ENCODE measurements at places on chromosomes 12 and 14.
A peak's percentile ranks its signal among the peaks of the same experiment; 100 is the strongest.

- peak overlapping the region; percentile 52 for H3K4me3 ChIP-seq
- peaks cover 8% of the 10 kb centered on the region for H3K36me3 ChIP-seq
- no peak for DNase-seq
- H3K27me3 ChIP-seq, result no peaks in the 10 kb centered on the region
- peaks cover 32% of the 10 kb centered on the region for H3K4me1 ChIP-seq
- peak overlapping the region; percentile 81 for H3K27ac ChIP-seq
Measured at GRCh38 chr14:49939884-49940510, 47.1 kb downstream of the ARF6 start.

DNA sequence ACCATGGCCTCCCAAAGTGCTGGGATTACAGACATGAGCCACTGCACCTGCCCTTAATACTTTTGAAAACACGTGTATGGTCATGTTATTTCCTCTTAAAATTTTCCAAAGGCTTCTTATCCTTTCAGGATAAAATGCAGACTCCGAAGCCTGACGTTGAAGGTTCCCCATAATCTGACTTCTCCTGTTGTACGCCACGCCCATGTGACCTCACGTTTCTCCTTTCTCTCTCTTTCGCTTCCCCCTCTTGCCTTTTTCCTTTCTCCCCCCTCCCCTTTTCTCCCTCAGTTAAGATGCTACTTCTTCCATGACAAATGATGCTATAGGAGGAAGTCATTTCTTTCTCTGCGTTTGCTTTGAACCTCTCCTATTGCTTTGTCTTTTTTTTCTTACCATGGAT is 266.0 kb downstream of the FBXL14 start:
- H3K27me3 ChIP-seq, result no peaks in the 10 kb centered on the region
- H3K27ac ChIP-seq, result no peak overlapping the region
- DNase-seq, result no peak
- no peak overlapping the region for H3K4me3 ChIP-seq
- peaks cover 5% of the 10 kb centered on the region for H3K4me1 ChIP-seq
- H3K36me3 ChIP-seq, result peaks cover 18% of the 10 kb centered on the region

DNA sequence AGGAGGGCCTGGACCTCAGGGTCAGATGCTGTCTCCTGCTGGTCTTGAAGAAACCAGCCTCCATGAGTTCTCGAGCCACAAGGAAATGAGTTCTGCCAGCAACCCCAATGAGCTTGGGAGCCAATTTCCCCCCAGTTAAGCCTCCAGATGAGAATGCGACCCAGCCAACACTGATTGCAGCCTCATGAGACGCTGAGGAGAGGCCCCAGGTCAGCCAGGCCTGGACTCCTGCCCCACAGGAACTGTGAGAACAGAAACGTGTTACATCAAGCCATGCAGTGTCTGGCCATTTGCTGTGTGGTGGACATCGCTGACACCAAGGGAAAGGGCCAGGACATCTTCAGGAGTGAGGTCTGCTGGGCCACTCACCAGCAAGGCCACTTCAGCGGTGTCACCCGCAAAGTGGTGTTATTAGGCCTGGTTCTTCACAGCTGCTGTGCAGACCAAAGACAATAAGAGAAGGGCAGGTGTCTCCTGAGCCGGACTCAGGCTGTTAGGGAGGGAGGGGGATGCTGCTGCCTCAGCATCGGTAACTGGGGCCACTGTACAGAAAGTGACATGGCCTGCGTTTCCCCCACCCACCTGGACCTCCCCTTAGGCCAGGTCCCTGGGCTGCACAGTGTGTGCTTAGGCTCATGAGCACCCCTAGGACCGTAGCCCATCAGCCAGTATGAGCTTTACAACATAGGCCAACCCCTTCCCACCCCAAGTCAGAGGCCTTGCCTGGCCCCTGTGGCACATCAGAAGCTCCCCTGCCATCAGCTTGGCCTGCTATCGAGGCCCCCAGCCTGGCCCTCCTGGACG is 272.4 kb upstream of the RTL1 start:
- H3K36me3 ChIP-seq, result no peaks in the 10 kb centered on the region
- H3K4me1 ChIP-seq, result no peaks in the 10 kb centered on the region
- H3K4me3 ChIP-seq, result no peak overlapping the region
- no peak overlapping the region for H3K27ac ChIP-seq

DNA sequence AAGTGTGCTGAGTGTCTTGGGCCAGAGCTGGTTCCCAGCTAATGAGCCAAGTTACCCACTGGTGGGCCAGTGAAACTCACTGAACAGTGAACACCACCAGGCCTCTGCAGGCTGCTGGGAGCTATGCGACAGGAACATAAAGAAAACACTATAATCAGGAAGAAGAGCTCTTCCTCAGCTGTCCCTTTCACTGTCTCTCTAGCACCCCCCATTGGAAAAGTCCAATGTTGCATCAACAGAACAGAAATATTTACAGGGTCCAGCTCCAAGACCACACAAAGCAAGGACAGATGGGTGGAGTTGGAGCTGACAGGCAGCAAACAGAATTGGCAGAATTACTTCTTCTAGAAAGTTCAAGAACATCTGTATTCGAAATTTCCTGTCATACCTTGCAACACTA is 903.6 kb upstream of the TMEM132C start:
- no peak overlapping the region for H3K4me3 ChIP-seq
- H3K36me3 ChIP-seq, result no peaks in the 10 kb centered on the region
- no peaks in the 10 kb centered on the region for H3K4me1 ChIP-seq
- DNase-seq, result no peak

DNA sequence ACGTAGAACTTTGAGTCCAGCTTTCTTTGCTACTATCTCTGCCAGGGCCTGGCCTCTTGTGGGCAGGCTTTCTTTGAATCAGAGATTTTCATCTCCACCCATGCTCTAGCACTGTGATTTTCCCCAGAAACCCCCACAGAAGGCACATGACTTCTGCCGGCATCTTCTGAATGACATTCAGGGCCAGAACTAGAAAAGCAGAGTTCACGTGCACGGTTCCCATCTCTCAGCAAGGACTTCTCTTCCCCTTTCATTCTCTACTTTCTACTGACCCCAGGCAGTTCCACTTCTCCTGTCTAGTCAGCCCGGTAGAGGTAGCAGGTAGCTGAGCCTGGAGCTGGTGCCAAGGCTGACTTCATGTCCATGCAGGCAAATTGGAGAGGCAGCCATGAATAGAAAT is 26.9 kb downstream of the BATF start:
- peak overlapping the region; percentile 21 for H3K4me3 ChIP-seq
- peaks cover 40% of the 10 kb centered on the region for H3K36me3 ChIP-seq
- no peaks in the 10 kb centered on the region for H3K27me3 ChIP-seq

DNA sequence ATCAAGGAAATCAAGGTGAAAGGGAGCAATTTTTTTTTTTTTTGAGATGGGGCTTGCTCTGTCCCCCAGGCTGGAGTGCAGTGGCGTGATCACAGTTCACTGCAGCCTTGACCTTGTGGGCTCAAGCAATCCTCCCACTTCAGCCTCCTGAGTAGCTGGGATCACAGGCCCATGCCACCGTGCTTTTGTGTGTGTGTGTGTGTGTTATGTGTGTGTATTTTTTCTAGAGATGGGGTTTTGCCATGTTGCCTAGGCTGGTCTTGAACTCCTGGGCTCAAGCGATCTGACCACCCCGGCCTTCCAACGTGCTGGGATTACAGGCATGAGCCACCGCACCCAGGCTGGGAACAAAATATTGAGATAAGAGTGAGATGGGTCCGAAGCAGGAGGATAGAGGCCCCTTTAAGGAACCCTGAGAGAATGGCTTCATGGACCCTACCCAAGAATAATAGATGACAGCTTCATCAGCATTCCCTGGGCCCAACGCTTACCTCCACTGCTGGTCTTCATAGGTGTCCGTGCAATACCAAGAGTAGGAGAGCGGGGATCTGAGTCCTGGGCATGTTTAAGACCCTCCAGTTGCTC is 1.0 kb downstream of the CDCA3 start:
- peaks cover 11% of the 10 kb centered on the region for H3K36me3 ChIP-seq
- DNase-seq, result no peak
- peaks cover 30% of the 10 kb centered on the region for H3K4me1 ChIP-seq
- no peak overlapping the region for H3K27ac ChIP-seq

DNA sequence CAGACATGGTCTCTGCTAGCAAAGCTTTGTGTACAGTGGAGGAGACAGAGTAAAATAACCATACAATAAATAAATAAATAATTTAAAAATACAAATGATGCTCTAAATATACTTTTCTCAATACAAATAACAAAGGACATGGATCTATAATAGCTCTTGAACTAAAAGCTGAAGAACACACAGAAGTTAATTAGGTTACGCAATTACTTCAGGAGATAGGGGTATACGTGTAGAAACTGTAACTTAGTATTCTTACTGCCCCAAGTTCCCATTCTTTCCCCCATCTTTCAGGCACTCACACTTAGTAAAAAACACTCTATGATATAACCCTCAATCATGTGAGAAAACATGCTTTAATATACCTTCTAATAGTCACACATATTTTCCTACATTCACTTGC is 44.2 kb downstream of the INSM2 start:
- no peaks in the 10 kb centered on the region for H3K27me3 ChIP-seq
- no peak overlapping the region for H3K4me3 ChIP-seq
- no peak overlapping the region for H3K27ac ChIP-seq
- peaks cover 22% of the 10 kb centered on the region for H3K36me3 ChIP-seq

DNA sequence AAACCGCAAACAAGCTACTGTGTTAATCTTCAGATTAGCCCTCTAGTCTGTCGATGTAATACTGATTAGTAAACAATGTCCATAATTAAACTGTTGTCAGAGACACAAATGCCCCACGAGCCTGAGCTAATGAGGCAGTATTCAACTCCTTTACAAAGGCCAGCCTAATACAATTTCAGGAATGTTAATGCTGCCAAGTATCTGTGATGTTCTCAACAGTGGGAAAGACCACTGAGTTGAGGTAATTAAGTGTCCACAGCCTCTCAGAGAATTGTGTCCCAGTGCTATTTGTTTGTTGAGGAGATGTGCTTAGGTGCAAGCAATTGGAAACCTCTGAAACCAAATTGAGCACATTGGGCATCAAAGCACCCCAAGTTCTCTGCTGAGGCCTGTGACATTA is 139.4 kb upstream of the CDKN3 start:
- no peak overlapping the region for H3K27ac ChIP-seq
- H3K36me3 ChIP-seq, result no peaks in the 10 kb centered on the region
- DNase-seq, result no peak
- H3K27me3 ChIP-seq, result no peaks in the 10 kb centered on the region
- H3K4me3 ChIP-seq, result no peak overlapping the region

GRCh38 chr14:92225731-92226130 is 97.2 kb upstream of the SLC24A4 start:
- no peak overlapping the region for H3K27ac ChIP-seq
- H3K36me3 ChIP-seq, result no peaks in the 10 kb centered on the region
- DNase-seq, result no peak
- H3K27me3 ChIP-seq, result peaks cover 15% of the 10 kb centered on the region
- H3K4me3 ChIP-seq, result no peak overlapping the region
- no peaks in the 10 kb centered on the region for H3K4me1 ChIP-seq

DNA sequence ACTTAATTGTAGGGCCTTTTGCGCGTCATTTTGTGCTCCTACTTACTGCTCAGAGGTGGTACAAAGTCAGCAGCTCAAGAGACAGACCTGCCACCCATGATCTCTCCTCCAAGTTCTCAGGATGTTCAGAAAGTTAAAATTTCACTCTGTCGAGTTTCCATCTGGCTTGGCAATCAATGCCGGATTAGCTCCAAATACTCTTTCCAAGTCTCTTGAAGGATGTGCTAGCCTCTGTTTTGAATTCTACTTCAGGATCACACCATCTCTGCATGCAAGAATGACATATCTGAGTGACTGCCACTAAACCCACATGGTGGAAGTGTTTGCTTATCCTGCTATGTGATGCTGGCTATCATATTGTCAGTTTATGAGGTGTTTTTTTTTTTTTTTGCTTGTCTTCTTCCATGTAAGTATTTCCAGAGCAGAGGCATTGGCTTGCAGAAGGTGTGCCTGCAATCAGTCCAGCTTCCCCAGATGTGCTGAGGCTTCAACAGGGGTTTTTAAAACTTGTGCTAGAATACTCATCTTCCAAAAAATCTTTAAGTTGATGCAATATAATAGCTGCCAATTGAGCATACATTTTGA is 125.6 kb downstream of the RGS6 start:
- no peaks in the 10 kb centered on the region for H3K36me3 ChIP-seq
- no peak for DNase-seq
- H3K27me3 ChIP-seq, result peaks cover 12% of the 10 kb centered on the region

- no peaks in the 10 kb centered on the region for H3K36me3 ChIP-seq
- H3K4me1 ChIP-seq, result no peaks in the 10 kb centered on the region
- H3K4me3 ChIP-seq, result no peak overlapping the region
Measured at GRCh38 chr12:38878333-38878705, 27.1 kb downstream of the CPNE8 start.

DNA sequence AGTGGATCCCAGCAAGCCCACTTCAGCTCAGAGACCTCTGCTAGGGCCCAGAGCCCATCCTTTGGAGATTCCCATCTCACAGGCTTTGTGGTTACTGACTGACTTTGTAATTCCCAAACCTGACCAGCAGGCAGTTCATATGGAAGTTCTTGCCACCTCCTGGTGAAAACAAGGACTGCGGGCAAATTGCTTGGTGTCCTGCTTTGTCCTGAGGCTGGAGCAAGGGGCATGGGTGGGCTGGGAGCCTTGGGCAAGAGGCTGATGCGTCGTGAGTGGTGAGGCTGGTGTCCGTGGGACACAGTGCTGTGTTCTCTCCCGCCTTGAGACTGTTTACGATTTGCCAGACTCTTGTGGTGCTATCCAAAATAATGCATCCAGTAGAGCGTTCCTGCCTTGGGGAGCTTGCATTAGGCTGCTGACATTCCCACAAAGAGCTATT is 91.0 kb downstream of the LRRC74A start:
- H3K27me3 ChIP-seq, result peaks cover 13% of the 10 kb centered on the region
- H3K4me1 ChIP-seq, result peaks cover 31% of the 10 kb centered on the region
- H3K27ac ChIP-seq, result no peak overlapping the region
- H3K4me3 ChIP-seq, result no peak overlapping the region
- no peaks in the 10 kb centered on the region for H3K36me3 ChIP-seq

GRCh38 chr12:49089821-49090773 is 4.5 kb downstream of the DHH start:
- H3K4me1 ChIP-seq, result peaks cover 58% of the 10 kb centered on the region
- no peak overlapping the region for H3K27ac ChIP-seq
- H3K36me3 ChIP-seq, result no peaks in the 10 kb centered on the region
- H3K4me3 ChIP-seq, result peak overlapping the region; percentile 75
- peak; percentile 48 for DNase-seq
- peaks cover 54% of the 10 kb centered on the region for H3K27me3 ChIP-seq

DNA sequence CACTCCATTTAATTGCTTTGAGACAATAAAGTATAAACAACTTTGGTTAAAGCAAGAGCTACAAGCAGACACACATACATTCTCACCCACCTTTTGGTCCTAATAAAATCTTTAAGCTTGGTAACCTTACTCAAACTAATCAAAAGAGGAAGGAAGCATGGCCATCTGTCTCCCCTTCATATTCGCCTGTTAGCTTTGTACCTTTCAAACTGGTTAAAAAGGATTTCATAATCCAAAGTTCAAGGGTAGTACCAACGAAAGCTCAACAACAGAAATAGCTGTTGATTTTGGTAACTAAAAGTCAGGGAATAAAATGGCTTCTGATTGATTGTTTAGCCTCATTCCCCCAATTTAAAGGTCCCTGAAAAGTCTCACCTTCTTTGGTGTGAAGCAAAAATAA is 456.9 kb downstream of the BCAT1 start:
- peak overlapping the region; percentile 7 for H3K4me3 ChIP-seq
- no peaks in the 10 kb centered on the region for H3K36me3 ChIP-seq
- peaks cover 18% of the 10 kb centered on the region for H3K4me1 ChIP-seq
- DNase-seq, result no peak
- H3K27ac ChIP-seq, result peak overlapping the region; percentile 9
- no peaks in the 10 kb centered on the region for H3K27me3 ChIP-seq

GRCh38 chr12:91562476-91562875 is 379.9 kb upstream of the DCN start:
- DNase-seq, result no peak
- H3K27me3 ChIP-seq, result no peaks in the 10 kb centered on the region
- no peak overlapping the region for H3K27ac ChIP-seq
- H3K4me3 ChIP-seq, result no peak overlapping the region
- H3K4me1 ChIP-seq, result peaks cover 11% of the 10 kb centered on the region
- no peaks in the 10 kb centered on the region for H3K36me3 ChIP-seq
